ENCODE measurements at places on chromosomes 7 and 10. TPM values are rescaled to one million over a fixed set of nuclear protein-coding genes. Genes with fewer than 3 reads are reported as not detected.

GRCh38 chr7:92737706-92738105 lies 98.7 kb downstream of the CDK6 start:
- H3K27ac ChIP-seq, result no peak overlapping the region
- no peaks in the 10 kb centered on the region for H3K27me3 ChIP-seq
- peaks cover 15% of the 10 kb centered on the region for H3K4me1 ChIP-seq

DNA sequence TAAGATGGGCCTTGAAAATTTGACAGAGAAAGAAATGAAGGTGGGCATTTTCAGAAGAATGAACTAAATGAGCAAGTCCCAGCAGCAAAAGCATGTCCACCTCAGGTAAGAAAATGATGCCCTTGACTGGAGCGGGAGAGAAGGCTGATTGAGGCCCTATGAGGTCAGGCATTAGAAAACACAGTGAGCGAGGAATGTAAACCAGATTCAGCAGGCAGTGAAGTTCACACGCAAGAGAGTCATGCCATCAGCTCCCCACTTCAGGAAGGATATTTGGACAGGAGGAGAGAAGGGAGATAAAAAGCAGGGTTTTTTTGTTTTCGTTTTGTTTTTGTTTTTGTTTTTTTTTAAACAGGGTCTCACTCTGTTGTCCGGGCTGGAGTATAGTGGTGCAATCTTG lies 166.4 kb downstream of the PPP1R17 start:
- no peak overlapping the region for H3K4me3 ChIP-seq
- no peak overlapping the region for H3K27ac ChIP-seq
- no peaks in the 10 kb centered on the region for H3K27me3 ChIP-seq

DNA sequence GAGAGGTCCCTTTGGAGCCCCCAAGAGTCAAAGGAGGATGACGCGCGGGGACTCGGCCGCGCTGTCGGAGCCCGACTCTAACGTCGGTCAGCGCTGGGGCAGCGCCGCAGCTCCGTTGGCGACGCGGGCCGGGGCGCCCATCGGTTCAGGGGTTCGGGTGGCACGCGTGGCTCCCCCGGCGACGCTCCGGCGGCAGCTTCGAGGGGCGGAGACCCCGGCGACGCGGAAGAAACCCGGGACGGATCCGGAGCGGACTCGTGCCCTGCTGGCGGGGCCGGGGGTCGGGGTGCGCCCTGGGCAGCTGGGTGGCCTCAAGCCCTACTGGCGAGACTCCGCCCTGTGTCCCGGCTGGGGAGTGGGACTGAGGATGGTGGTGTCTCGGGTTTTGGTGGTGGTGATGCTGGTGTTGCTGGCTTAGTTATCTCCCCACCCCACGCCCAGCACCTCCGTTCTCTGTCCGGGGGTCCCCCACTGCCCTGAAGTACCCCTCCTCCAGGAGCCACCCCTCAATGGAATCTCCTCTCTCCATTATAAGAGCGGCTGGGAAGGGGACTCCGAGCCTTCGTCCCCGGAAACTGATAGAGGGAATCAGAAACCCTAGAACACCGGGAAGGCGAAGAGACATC lies at the start of gene NAT16:
NAT16 (minus strand) TSS at position 164 of the 626 bp plus-strand sequence. CDS start 5,486 bp downstream, outside the sequence.
- H3K27me3 ChIP-seq, result peaks cover 52% of the 10 kb centered on the region
- no peaks in the 10 kb centered on the region for H3K36me3 ChIP-seq
- DNase-seq, result no peak

DNA sequence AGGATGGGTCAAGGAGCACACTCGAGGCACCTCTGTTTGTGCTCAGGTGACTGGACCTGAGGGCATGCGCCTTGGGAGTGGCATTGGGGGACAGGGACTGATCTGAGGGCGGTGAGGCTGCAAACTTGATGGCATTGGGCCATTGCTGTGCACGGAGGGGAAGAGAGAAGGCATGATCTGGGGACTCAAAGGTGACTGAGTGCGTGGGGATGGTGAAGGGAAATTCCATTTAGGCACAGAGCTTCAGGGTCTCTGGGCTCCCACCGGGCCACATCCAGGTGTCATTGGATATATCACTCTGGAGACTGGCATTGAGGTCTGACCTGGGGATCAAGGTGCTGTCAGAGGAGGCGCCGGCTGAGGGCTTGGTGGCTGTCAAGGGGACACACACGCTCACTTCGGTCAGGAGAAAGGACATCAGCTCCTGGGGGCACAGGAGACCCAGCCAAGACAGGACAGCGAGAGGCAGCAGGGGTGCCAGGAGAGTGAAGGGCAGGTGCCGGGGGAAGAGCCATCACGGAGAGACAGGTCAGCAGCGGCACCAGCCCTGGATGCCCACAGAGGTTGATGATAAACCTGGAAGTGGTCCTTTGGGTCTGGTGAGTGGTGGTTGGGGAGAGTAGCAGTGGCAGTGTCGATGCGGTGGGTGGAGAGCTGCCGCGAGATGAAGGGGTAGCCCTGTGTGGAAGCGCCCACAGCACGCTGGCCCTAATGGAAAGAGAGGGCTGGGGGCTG lies 5.5 kb downstream of the ADCK2 start:
- no peaks in the 10 kb centered on the region for H3K27me3 ChIP-seq

DNA sequence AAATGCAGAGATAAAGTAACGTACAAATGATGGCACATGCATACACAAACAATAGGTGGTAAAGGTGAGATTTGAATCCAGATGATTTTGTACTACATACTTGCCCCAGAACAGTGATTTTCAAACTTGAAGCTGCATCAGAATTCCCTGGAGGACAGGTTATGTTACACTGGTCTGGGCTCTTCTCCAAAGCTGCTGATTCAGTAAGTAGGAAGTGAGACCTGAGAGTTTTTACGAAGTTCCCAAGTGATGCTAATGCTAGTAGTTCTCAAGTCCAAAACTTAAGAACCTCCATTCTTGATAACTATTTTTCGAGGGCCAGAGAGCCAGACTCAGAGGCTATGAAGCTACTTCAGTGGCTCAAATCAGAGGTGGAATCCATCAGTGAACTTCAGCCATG lies 159.0 kb upstream of the POM121L12 start:
- no peaks in the 10 kb centered on the region for H3K4me1 ChIP-seq
- H3K36me3 ChIP-seq, result no peaks in the 10 kb centered on the region
- no peaks in the 10 kb centered on the region for H3K27me3 ChIP-seq
- H3K4me3 ChIP-seq, result no peak overlapping the region

GRCh38 chr7:27523321-27523720 lies 139.4 kb downstream of the HIBADH start:
- no peak for DNase-seq
- no peak overlapping the region for H3K4me3 ChIP-seq
- no peak overlapping the region for H3K27ac ChIP-seq
- no peaks in the 10 kb centered on the region for H3K27me3 ChIP-seq
- H3K36me3 ChIP-seq, result peaks cover 6% of the 10 kb centered on the region

DNA sequence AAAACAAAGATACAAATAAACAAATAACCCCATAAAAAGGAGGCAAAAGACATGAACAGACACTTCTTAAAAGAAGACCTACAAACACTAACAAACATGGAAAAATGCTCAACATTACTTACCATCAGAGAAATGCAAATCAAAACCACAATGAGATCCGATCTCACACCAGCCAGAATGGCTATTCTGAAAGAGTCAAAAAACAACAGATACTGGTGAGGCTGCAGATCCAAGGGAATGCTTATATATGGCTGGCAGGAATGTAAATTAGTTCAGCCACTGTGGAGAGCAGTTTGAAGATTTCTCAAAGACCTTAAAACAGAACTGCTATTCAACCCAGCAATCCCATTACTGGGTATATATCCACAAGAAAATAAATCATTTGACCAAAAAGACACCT lies 80.4 kb upstream of the NRP1 start:
- no peaks in the 10 kb centered on the region for H3K36me3 ChIP-seq
- no peak overlapping the region for H3K4me3 ChIP-seq
- H3K27ac ChIP-seq, result no peak overlapping the region
- DNase-seq, result peak; percentile 4

- H3K27me3 ChIP-seq, result no peaks in the 10 kb centered on the region
- H3K4me1 ChIP-seq, result no peaks in the 10 kb centered on the region
- H3K36me3 ChIP-seq, result no peaks in the 10 kb centered on the region
- no peak overlapping the region for H3K4me3 ChIP-seq
These were observed 14.6 kb upstream of the GNAT3 start for GRCh38 chr7:80526472-80526871.

DNA sequence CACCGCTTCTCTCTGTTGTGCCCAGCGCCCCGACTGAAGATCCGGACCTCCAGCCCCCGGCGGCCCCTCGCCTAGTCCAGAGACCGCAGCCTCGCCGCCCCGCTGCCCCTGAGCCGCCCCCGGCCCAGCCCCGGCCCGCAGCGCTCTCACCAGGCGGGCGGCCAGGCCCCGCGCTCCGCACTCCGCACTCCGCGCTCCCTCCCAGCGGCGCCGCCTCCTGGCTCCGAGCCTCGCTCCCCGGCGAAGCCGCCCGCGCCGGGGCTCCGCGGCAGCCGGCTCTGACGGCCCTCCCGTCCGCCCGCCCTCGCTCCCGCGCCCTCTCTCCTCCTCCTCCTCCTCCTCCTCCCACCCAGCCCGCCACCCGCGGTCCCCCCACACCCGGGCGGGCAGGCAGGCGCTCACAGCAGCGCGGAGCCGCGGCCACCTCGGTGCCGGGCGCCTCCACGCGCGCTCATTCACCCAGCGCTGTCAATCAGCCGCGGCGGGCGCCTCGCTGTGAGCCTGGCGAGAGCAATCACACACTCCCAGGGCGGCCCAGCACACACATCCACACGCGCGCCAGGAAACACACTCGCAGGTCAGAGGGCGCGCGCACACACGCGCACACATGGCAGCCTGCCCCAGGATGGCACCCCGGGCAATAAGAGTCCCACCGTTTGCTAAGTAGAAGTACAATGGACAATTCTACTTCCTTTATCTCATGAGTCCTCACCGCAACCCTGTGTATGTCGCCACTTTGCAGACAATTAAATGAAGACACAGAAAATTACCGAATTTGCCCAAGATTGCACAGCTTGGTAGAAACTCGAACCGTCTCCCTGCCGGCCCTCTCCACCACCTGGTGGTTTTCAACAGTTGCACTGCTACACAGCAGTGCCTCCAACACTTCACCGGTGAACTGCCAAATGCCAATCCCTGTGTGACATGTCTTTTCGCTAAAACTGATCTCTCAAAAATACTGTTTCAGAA lies at the start of gene PRRT4:
PRRT4 (minus strand) TSS at position 280 of the 969 bp plus-strand sequence.
- H3K27me3 ChIP-seq, result peaks cover 85% of the 10 kb centered on the region
- no peaks in the 10 kb centered on the region for H3K4me1 ChIP-seq
- H3K4me3 ChIP-seq, result peak within 1 kb of the TSS; percentile 31
- H3K36me3 ChIP-seq, result no peaks in the 10 kb centered on the region
- no peak within 1 kb of the TSS for H3K27ac ChIP-seq

GRCh38 chr10:54908019-54908418 lies 107.0 kb upstream of the PCDH15 start:
- H3K36me3 ChIP-seq, result no peaks in the 10 kb centered on the region
- no peak overlapping the region for H3K4me3 ChIP-seq
- no peaks in the 10 kb centered on the region for H3K27me3 ChIP-seq
- H3K4me1 ChIP-seq, result no peaks in the 10 kb centered on the region
- no peak for DNase-seq
- H3K27ac ChIP-seq, result no peak overlapping the region

- H3K27me3 ChIP-seq, result no peaks in the 10 kb centered on the region
- H3K4me1 ChIP-seq, result no peaks in the 10 kb centered on the region
- no peaks in the 10 kb centered on the region for H3K36me3 ChIP-seq
- H3K27ac ChIP-seq, result no peak overlapping the region
- H3K4me3 ChIP-seq, result no peak overlapping the region
- no peak for DNase-seq
These were observed 38.5 kb downstream of the GRID1 start for GRCh38 chr10:86327954-86328725.

DNA sequence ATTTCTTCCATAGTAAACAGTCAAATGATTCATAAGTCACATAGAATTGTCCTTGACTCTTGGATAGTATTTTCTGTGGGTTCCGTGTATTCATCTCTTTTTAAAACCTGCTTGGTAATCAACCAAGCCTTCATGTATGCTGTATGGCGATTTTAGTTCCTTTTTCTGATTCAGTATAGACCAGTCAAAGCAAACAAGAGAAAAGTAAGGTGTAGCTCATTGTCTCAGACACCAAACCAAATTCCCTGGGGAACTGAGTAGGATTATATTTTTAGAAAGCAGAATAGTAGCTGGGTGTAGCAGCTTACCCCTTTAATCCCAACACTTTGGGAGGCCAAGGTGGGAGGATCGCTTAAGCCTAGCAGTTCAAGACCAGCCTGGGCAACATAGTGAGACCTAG lies 240.5 kb downstream of the BBS9 start:
- no peak overlapping the region for H3K4me3 ChIP-seq
- DNase-seq, result no peak
- no peaks in the 10 kb centered on the region for H3K36me3 ChIP-seq
- H3K27ac ChIP-seq, result no peak overlapping the region
- H3K4me1 ChIP-seq, result no peaks in the 10 kb centered on the region
- no peaks in the 10 kb centered on the region for H3K27me3 ChIP-seq

DNA sequence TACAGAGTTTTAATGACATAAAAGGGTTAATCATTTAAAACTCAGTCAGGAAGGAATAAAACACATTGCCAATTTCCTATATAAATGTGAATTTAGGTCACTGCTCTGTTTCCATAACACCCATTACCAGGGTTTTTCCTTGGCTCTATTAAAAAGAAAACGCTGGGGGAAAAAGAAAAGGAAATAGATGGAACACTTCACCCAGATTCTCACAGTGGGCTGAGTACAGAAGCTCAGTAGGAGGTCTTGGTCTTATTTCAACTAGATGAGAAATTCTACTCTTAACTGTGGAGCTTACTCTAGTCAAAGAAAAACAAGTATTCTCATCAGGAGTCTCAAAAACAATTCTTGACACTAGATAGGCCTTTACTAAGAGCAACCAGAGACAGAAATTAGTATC lies 36.5 kb downstream of the GLUD1 start:
- no peak overlapping the region for H3K4me3 ChIP-seq
- H3K36me3 ChIP-seq, result peaks cover 31% of the 10 kb centered on the region
- H3K4me1 ChIP-seq, result peaks cover 9% of the 10 kb centered on the region
- H3K27me3 ChIP-seq, result no peaks in the 10 kb centered on the region
- no peak overlapping the region for H3K27ac ChIP-seq

DNA sequence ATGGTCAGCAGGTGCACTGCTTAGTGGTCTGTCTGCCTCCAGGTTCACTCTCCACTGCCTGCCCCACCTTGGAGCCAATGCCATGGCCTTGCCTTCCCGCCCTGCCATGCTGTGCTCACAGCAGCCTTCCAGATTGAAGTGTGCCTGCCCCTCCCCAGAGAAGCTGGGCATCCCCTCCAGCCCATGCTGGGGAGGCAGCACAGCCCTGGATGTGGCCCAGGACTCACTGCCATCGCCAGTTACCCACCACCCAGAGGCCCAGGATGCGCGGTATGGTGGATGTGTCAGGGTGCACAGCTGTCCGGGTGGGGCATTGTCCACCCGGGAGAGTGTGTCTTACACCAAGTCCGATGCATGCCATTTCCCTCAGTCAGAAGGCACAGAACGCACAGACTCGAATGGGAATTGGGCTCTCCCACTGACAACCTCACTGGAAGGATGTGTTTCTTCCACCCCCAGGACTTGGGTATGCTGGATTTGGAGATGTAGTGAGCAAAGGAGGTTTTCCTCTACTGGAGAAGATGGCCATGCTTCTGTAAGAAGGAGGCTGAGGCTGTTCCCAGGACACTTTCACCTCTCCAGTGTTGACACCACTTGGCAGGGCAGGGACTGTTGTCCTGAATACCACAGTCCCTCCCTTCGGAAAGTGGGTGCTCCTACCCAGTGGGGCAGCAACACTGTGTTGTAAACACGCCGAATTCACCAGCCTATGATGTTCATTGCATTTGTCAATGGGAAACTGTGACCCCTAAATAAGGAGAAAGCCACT lies 122.0 kb downstream of the ADARB2 start:
- no peaks in the 10 kb centered on the region for H3K4me1 ChIP-seq
- H3K27me3 ChIP-seq, result no peaks in the 10 kb centered on the region
- H3K27ac ChIP-seq, result no peak overlapping the region

The STEAP4 gene
- not detected for total RNA-seq

The ADCYAP1R1 gene
- total RNA-seq, result not detected

The ZFAND4 gene
- total RNA-seq, result 3.4 TPM

The COX19 gene
- 3.9 TPM for total RNA-seq

The GPR15LG gene
- total RNA-seq, result not detected

The AKR1C3 gene
- total RNA-seq, result 0.18 TPM

The VWC2 gene
- total RNA-seq, result not detected
